ENCODE measurements at places on chromosomes 2 and 18. TPM values are rescaled to one million over a fixed set of nuclear protein-coding genes. Genes with fewer than 3 reads are reported as not detected.

Gene RANBP2
- total RNA-seq: 76.6 TPM

Gene PTPN18
- 37.3 TPM for total RNA-seq

Gene CRYBA2
- total RNA-seq: not detected

Gene TGOLN2
- total RNA-seq: 116 TPM

Gene FRZB
- total RNA-seq: 122 TPM

DNA sequence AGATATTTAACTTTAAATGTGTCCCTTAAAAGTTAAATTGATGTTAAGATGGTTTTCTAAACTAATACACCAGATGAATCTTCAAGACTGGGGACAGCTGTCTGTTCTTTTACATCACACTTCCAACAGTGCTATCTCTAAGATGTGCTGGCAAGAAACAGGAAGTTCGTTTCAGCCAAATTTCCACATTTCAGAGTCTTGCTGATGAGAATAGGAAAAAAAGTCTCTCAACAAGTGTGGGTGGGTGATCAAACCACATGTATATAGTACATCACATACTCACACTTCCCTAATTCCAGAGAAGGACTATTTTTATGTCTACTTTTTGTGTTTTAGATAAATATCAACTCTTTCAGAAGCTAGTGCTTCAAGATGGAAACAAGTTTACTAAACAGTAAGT lies 1712.8 kb upstream of the TMEFF2 start:
- DNase-seq: no peak

- DNase-seq: no peak
These were observed 106.3 kb downstream of the GYPC start for GRCh38 chr2:126761981-126762878.

Gene SMC6
- 11.6 TPM for total RNA-seq

GRCh38 chr2:57448816-57449215 lies 597.8 kb upstream of the VRK2 start:
- DNase-seq: no peak

Gene MBD5
- total RNA-seq: 53.8 TPM

DNA sequence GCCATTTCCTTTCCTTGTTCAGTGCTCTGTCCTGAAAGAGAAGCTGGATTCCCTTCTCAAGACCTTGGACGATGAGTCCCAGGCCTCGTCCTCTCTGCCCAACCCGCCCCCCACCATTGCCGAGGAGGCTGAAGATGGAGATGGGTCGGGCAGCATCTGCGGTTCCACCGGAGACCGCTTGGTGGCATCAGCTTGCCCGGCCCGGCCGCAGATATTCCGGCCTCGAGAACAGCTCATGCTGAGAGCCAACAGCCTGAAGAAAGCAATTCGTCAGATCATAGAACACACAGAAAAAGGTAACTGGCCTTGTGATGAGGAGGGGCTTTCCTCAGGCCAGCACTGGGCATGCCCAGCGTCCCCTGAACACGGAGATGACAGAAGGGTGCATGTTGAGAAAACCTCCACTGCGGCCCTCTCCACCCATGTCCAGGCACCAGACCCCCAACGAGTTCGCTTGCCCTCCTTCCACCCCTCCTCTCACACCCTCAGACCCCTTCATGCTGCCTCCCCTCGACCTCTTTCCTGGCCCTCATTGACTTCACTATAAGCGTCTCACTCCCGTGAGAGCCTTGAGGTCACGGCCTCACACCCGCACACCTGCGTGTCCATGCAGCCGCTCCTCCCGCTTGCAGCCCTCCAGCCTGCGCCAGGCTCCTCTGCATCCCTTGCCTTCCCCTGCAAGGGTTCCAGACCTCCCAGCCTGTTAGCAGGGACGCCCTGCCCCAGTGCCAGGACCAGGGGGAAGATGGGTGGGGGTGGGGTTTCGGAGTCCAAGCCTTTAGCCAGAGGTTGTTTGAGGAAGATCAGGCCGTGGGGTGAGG lies 95.0 kb downstream of the DGKD start:
- no peak for DNase-seq

- peak; percentile 75 for DNase-seq
These were observed 706 bp downstream of the LAMA1 start for GRCh38 chr18:7116792-7117389.

Measured in aorta (tissue), 5 donors.